ENCODE measurements at places on chromosomes 2 and 18.

- no peak for DNase-seq
Measured at GRCh38 chr2:200156166-200156835, 150.2 kb upstream of the SPATS2L start.

GRCh38 chr2:223588251-223588650, 13.9 kb downstream of the SCG2 start:
- DNase-seq, result no peak

DNA sequence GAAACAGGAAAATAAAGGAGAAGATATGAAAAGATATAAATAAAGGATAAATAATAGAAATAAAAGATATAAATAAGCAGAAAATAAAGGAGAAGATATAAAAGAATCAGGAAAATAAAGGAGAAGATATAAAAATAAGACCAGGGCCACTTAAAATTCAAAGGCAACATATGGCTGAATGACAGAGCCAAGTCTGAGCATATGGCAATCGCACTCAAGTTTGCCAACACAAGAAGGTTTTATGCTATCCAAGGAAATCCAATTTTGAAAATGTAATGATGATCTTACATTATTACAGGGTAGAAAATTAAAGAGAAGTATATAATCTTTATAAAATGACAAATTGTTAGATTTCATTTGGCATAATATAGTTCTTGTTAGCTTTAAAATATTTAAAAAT, 33.6 kb downstream of the USP40 start:
- no peak for DNase-seq

DNA sequence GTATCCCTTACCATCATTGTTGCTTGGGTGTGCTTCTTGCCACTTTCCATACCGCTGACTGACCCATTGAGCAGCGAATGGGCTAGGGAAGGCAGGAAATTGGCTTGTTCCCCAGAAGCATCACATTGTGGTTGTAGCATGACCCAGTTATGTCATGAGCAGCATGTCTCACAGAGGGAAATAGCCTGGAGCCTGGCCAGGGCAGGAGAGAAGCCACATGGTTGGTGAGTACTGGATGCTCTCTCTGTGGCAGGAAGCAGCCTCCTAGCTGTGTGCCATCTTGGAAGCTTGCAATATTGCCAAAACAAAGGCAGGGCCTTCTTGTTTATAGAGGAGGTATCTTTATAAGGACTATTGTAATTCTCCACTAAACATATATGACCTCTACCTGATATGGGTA, 482.6 kb downstream of the PIK3C3 start:
- DNase-seq, result no peak

DNA sequence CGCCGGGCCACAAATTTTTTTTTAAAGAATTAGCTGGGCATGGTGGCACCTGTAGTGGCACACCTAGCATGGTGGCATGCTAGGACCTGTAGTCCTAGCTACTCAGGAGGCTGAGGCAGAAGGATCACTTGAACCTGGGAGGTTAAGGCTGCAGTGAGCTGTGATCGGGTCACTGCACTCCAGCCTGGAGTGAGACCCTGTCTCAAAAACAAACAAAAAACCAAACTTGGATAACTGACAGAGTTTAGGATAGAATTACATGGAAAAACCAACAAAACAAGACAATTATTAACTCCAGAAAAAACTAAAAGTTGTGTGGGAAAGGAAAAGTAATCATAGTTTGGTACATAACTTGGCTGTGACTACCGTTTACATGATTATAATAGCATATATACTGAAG, 1.6 kb upstream of the CFLAR start:
- DNase-seq, result no peak

GRCh38 chr2:29766191-29766590, 155.2 kb downstream of the ALK start:
- DNase-seq, result no peak

DNA sequence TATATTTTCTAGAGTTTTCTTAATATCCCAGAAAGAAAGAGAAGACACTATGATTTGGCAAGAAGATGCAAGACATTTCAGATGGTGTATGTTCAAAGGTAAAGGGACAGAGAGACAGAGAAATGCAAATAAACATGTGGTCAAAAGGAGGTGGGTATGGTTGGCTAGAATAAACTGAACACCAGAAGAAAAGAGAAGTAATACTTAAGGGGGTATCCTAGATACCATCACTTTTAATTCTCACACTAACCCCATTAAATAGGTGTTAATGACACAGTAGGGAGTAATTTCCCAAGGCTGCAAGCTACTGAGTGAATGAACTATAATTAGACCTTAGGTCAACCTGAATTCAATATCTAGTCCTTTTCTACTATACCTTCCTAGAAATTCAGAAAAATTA, 111.2 kb upstream of the CD226 start:
- DNase-seq, result no peak

GRCh38 chr18:8994603-8995002, 107.9 kb upstream of the NDUFV2 start:
- no peak for DNase-seq

- DNase-seq, result no peak
Measured at GRCh38 chr2:29238497-29238896, 123.3 kb downstream of the CLIP4 start.
